Fibroblast of villous mesenchyme (primary cell): ENCODE measurements at places on chromosomes 16 and 17.

DNA sequence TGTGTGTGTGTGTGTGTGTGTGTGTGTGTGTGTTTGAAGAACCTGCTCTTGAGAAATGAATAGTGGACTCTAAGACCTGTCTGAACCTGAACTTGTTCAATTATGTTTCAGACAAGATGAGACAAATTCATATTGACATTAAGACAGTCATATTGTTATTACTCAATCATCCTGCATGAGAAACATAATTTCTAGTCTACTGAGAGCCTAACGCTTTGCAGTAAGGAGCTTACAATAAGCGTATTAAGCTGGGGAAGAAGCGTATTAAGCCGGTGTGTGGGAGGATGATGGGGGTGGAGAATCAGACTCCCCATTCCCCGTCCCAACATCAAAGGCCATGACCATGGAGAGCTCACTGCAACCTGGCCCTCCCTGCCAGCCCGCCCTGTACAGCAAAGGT, 22.4 kb upstream of the MNT start:
- DNase-seq: no peak

- no peak for DNase-seq
These were observed 180.0 kb downstream of the MAF start for GRCh38 chr16:79420493-79420892.

DNA sequence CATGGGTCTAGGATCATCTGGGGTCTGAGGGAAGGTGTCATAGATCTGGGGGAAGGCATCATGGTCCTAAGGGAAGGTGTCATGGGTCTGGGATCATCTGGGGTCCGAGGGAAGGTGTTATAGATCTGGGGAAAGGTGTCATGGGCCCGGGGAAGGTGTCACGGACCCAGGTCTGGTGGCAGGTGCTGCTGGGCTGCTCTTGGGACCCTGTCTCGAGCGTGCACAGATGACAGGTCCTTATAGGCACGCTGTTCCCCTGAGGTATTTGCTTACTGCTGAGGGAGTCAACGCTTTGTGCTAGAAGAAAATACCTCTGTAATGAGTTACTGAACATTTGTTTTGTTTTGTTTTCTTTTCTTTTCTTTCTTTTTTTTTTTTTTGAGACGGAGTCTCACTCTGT, 1.4 kb downstream of the RAB40C start:
- DNase-seq: no peak

DNA sequence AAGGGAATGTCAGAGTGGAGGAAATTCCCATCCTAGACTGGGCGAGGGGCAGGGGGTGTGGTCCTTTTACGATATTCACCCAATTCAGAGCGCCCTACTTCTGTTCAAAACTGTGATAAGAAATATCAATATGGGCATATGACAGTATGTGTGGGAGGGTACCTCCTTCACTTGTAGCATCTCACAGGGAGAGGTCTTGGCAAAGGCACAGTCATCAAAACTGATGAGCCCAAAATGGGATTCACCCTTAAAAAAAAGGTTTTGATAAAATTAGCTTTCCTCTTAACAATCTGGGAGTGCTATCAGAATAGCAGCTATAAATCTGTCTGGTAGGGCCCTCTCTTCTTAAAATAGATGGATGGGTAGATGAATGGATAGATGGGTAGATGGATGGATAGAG, 967.8 kb upstream of the RBFOX1 start:
- DNase-seq: no peak
